ENCODE measurements at places on chromosomes 2 and 18.

- no peak for DNase-seq
Measured at GRCh38 chr2:10019602-10020400, 23.5 kb upstream of the KLF11 start.

- no peak for DNase-seq
Measured at GRCh38 chr2:101463911-101464641, 10.8 kb downstream of the RFX8 start.

DNA sequence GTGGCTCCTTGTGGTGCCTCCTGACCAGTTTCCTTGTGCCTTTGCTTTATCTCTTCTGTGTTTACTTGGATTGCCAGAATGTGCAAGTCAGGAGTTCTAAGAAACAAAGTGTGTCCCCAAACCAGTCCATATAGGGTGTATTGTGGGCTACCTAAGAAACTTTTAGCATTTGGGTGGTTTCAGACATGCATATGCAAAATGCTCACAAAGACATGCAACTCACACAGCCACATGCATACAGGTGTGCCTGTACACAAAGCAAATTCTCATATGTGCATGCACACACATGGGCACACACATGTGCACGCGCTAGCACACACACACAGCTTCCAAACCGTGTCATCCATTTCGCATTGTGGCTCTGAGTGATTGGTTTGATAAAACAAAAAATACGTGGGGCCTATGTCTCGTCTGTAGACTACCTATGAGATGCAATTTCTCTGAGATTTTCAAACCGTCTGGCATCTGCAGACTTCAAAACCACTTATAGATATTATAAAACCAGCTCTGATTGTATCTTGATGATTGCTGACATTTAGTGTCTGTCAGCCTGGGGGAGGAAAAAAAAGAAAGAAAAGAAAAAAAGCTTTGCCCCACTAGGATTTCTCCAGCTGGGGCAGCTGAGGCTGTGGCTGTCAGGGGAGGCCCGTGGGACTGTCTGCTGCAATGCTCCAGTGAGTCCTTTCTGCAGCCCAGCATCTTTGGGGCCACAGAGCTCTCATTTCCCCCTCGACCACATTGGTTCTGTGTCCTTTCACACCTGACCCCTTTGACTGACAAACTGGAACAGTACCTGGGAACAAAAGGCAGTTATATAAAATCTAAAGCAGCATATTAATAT, 556.1 kb downstream of the CMPK2 start:
- no peak for DNase-seq

DNA sequence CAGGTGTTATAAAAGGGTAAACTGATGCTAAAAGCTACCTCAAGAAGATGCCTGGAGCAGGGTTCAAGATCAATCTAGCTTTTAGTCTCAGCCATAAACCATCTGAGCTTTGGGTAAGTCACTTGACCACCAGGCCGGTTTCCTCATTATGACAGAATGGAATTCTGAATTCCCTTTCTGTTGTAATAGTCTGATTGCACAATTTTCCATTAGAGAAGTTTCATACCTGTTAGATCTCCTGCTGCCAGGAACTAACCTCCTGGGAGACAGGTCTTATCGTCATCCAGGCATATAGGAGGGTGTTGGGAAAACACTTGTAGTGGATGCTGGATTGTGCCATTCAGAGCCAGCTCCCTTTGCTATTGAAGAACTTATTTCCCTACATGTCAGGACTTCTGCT, 272.5 kb downstream of the TDRD15 start:
- DNase-seq: no peak

- no peak for DNase-seq
Measured at GRCh38 chr18:21656402-21656801, 44.3 kb downstream of the SNRPD1 start.

GRCh38 chr18:58544616-58545337, 84.1 kb downstream of the ALPK2 start:
- DNase-seq: no peak

DNA sequence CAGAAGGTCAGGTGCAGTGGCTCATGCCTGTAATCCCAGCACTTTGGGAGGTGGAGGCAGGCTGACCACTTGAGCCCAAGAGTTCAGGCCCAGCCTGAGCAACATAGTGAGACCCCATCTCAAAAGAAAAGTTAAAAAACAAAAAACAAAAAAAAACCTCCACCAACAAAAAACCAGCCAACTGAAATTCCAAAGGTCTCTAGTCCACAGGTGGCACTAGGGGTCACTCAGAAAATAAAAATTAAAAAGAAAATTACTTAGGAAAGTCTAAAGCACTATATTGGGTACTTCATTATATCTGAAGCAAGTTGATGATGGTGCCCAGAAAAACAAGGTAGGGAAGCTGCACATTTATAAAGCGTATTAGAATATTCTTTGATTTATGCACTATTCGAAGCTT, 26.9 kb downstream of the ANXA4 start:
- no peak for DNase-seq

- no peak for DNase-seq
Measured at GRCh38 chr2:102229141-102229769, 42.4 kb downstream of the IL1RL2 start.

- DNase-seq: no peak
Measured at GRCh38 chr2:133512121-133512520, 56.1 kb downstream of the NCKAP5 start.

DNA sequence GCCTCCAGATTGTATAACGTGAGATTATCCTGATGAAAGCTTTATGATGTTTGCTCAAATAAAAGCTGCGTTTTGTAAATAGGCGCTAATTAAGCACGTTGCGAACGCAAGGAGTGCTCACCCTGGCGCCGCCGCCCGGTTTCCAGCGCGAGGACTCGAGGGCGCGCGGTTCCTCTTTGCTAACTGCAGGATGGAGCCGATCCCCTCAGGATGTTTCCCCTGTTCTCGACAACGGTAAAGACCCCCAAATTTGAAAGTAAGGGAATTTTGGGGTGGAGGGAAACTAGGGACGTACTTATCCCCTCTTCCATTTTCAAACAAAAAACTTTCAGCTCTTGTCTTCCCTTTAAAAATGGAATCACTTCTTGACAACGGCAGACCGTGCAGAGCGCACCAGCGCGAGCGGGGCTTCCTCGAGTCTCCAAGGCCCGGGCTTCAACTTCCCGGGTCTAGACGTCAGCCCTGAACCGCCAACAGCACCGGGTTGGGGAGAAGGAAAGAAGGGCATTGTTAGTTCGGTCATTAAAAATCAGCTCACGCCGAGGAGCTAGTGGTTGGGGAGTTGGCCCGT, 1.1 kb upstream of the GBX2 start:
- no peak for DNase-seq

GRCh38 chr2:120823551-120823950, 87.9 kb downstream of the GLI2 start:
- DNase-seq: no peak

- no peak for DNase-seq
Measured at GRCh38 chr2:64232266-64232665, 88.0 kb upstream of the PELI1 start.

GRCh38 chr2:112972423-112973086, 5.3 kb upstream of the IL36G start:
- DNase-seq: no peak

- no peak for DNase-seq
Measured at GRCh38 chr2:100063459-100063953, 78.9 kb downstream of the AFF3 start.

- DNase-seq: peak; percentile 56
Measured at GRCh38 chr18:39841482-39842365, 2113.3 kb upstream of the PIK3C3 start.

DNA sequence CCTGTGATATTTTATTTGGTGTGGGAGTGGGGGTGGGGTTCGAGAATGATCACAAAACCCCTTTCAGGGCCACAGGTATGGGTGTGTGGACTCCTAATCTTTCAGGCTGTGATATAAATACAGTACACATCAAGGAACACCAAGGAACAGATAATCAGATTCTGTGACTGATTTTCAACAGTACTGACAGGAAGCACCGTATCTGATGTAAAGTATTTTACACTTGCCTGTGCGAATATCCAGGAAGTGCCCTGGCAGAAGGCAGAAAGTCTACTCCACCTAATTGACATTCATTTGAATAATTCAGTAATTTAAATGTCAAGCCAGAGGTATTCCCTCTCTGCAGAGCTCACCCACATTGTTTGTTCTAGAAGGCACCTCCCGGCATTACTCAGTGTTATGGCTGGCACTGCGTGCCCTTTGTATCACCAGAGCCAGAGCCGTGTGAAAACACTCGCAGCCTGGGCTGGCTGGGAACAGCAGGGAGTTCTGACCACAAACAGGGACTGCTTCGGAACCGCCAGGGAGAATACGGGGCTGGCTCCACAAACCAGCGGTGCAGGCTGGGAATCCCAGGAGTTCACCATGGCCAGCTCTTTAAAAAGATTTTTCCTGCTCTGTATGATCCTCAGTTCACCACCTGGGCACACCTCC, 91.8 kb downstream of the ACVR1 start:
- DNase-seq: no peak

- no peak for DNase-seq
Measured at GRCh38 chr2:105328281-105329196, 996 bp downstream of the TGFBRAP1 start.

DNA sequence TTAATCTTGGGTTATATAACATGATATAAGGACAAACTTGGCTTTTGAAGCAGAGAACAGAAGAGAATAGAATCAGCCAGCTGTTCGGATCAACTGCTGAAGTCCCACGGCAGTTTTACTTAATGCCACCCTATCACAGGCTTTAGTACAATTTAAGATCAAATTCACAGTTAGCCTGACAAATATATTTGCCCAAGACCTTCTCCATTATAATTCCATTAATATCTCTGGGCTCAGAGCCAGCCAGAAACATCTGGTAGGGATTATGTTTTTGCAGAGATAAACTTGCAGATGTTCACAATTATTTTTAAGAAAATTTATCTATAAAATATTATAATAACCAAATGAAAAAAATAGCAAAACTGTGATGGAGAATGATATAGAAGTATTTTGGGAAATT, 381.4 kb downstream of the RAD51AP2 start:
- no peak for DNase-seq

DNA sequence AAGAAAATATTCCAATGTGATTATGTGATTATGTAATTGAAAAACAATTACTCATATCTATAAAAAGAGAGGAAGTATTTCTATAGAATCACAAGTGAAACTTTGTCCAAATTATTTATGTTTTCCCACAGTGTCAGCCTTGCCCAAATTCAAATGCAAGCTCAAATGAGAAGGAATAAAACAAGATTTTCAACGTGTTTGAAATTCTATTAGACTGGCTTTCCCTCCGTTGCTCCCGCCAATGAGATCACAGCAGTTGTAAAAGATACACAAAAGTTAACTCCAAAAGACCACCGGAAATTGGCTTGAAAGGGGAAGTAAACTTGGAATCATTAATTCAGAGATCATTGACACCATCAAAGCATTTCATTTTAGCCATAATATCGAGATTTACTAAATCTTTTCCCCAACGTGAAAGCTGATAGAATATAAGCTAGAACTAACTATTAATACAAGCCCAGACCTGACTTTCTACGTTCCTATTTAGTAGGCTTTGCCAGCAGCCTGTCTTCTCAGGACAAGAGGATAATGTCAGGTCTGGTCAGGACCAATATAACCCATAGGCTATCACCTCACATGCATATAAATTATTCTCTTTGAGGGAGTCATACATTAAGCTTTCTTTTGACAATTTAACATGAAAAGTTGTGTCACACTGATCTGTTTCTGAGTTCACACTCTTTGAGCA, 222.6 kb upstream of the CHAC2 start:
- no peak for DNase-seq
